CD4-positive, alpha-beta T cell (primary cell): ENCODE measurements at places on chromosomes 3 and 15.
A peak's percentile ranks its signal among the peaks of the same experiment; 100 is the strongest.

GRCh38 chr3:16506884-16507577 is 6.5 kb downstream of the RFTN1 start:
- no peak for DNase-seq

GRCh38 chr15:43330780-43331087 is 361 bp upstream of the LCMT2 start:
- DNase-seq = no peak

GRCh38 chr3:72818092-72818773 is 30.0 kb downstream of the SHQ1 start:
- no peak for DNase-seq

DNA sequence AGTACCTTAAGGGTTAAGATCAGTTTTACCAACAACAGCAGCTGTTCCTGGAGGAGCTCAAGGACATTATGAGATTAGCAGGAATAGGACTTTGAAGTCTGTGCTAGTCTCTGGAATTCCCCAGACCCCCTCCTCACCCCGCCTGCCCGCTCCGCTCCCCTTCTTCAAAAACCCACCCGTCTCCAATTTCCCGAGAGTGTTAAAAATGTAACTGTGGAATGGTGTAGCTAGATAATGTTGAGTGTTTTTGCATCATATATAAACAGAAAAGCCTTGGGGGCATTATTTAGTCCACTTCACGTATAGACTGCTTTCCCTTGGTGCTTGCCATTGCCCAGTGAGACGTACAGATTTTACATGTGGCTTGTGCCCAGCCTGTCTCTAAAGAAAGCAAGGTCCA is 65.0 kb upstream of the SEMA6D start:
- no peak for DNase-seq

DNA sequence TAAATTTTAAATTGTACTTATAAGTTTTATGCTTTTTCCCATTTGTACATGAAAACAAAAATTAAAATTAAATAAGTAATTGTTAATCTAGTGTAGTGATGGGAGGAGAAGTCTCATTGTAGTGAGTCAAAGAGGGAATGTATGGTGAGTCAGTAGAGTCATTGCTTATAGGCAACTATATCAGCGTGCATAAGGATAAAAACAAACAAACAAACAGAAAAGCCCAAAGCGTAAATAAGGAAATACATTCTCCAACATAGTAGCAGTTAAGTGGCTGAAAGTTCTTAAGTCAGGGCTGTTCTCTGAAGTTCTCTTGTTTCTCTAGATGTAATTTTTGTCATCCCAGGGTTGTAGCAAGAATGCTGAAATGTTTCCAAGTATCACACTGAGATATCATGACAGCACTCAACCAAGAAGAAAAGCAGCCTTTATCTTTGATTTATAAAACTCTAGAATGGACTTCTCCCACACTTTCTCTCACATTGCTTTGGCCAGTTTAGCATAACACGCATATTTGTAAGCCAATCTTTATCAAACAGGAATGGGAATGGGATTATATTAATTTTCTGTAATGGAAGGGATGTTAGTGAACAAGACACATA is 184.1 kb upstream of the TP63 start:
- no peak for DNase-seq

DNA sequence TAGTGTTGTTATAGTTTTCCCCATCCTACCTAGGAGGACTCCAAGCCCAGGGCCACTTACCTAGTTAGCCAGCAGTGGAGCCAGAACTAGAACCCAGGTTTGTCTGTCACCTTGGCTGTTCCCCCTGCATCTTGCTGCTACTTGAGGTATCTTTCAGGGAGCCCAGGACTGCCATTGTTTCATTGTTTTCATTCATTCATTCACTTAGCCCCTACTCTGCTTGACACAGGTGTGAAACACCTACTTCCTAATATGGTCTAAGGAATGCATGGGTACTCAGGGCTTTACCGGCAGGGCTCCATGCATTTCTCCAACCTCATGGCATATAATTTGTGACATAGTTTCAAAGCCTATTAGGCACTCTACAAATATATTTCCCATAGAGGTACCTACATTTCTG is 266.6 kb upstream of the TPM1 start:
- DNase-seq = no peak

DNA sequence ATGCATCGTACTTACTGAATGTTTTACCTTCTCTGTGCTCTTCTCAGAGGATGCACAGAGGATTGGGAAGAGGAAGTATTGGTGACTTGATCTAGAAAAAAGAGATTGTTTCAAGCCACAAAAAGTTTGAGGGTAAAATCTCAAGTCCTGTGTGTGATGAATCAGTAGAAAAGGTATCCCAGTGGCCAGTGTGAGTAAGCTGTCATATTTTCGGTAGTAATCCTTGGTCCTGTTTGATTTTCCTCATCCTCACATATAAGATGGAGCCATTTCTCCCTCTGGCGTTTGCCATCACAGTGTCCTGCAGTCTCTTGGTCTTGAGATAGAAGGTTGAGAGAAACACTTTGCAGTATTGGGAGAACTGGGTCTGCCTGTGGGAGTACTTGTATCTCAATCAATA is 166.8 kb downstream of the LPP start:
- DNase-seq = no peak

DNA sequence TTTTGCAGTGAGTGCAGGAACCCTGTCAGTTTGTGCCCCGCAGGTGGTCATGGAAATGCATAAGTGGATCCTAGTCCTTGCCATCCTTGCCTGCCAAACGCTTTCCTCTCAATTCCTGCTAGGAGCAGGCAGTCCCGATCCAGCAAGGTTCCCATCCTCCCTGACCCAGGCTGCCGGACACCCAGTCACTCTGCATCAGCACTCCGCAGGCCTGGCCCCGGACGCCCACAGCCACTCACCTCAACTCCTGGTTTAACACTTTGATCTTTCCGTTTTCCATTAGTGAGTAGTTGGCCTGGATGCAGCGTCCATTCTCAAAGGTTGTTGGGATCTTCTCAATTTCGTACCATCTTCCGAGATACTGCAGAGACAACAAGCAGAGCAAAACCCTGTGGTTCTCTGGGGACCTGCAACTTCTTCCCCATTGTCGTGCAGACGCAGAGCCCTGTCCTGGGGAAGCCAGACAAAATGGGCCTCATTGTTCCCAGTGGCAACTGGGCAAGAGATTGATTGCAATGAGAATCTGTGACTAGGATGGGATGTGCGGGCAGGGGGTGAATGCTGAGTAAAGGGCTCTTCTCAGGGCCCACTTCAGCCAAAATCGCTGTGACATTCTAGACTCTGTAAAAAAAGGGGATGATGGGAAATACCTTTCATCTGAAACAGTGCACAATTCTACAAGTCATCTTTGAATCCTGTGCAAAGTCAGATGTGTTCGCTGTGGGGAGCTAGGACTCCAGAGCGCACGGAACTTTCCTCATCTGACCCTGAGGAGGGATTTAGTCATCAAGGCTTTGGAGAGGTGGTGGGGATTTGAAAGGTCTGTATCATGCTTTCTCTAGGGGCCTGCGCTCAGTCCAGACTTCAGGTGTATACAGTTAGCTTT is 9.9 kb downstream of the APOD start:
- DNase-seq = no peak

DNA sequence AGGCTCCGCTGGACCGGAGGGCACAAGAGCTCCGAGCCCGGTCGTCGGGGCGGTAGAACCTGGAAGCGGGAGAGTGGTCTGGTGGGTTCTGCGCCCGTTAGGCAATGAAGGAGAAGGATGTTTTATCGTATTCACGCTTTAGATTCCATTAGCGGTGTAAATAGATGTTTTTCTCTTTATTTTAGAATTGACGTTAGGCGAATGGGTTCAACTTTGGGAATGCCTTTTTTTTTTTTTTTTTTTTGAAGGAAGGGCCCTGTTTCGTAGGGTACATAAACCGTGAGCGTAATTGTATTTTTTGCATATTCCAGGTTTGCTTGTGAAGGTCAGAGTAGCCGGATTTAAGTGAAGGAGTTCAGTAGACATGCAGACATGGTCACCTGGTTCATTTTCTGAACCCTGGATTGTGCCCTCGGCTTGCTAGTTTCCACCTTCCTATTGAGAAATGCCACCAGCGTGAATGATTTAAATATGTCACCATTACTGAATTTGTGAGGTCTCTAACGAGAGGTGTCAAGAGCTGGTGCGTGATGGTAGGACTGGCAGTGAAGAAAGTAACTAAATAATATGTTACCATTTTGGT is 808 bp downstream of the RBM6 start:
- DNase-seq = no peak

DNA sequence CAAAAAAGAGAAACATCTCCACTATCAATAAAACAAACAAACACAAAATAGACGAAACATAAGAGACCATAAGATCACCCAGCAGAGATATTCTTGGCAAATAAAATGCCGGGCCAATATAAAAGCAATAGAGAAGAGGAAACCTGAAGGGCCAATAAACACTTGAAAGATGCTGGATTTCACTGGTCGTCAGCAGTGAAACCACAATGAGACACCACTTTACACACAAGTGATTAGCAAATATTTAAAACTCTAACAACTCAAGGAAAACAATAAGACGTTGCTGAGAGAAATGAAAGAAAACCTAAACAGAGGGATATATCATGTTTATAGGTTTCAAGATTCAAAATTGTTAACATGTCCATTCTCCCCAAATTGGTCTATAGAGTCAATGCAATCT is 148.5 kb downstream of the WDR76 start:
- DNase-seq = no peak

GRCh38 chr3:139780593-139780992 is 102.8 kb upstream of the NMNAT3 start:
- no peak for DNase-seq

- DNase-seq = no peak
These were observed 311.9 kb downstream of the EDEM1 start for GRCh38 chr3:5499404-5499803.

DNA sequence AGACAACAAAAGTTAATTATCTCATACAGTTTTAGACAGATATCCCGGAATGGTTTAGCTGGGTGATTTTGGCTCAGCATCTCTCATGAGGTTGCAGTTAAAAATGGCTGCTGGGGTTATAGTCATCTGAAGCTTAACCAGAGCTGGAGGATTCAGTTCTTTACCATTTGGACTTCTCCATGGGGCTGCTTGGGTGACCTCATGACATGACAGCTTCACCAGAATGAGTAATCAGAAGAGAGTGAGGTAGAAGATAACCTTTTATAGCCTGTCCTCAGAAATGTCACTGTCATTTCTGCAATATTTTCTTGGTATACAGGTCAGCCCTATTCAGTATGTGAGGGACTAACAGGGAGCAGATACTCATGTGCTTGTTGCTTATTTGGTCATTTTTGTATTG is 30.9 kb downstream of the TFG start:
- no peak for DNase-seq

GRCh38 chr3:2957115-2957514 is 153.1 kb downstream of the IL5RA start:
- DNase-seq = no peak

GRCh38 chr3:175075269-175075668 is 216.1 kb downstream of the NAALADL2 start:
- DNase-seq = no peak

DNA sequence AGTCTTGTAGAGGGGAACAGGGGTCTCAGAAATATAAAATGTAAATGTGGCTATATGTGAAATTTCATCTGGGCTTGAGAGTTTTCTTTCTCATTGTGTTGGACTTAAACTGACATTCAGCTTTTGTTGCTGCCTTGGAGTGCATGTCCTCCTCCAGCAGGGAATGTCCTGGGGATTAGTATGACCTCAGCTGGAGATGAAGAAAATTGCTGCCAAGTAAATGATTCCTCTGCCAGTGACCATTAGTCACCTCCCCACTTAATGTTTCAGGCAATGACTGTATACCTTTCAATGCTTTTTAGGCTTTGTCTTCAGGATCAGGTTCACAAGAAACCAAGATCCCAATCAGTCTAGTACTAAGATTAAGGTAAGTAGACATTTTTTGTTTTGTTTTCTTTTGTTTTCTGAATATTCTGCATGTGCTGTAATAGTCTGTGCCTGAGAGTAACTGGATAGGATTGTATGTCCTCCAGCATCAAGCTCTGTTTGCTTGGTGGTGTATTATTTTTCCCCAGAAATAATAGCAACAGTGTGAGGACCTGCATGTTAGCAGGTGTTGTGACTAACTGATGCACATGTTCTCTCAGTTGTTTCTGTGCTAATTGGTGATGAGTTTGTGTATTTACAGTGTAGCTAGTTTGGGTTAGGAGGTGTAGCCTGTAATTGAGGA is 18.1 kb upstream of the SLC22A13 start:
- DNase-seq = no peak

DNA sequence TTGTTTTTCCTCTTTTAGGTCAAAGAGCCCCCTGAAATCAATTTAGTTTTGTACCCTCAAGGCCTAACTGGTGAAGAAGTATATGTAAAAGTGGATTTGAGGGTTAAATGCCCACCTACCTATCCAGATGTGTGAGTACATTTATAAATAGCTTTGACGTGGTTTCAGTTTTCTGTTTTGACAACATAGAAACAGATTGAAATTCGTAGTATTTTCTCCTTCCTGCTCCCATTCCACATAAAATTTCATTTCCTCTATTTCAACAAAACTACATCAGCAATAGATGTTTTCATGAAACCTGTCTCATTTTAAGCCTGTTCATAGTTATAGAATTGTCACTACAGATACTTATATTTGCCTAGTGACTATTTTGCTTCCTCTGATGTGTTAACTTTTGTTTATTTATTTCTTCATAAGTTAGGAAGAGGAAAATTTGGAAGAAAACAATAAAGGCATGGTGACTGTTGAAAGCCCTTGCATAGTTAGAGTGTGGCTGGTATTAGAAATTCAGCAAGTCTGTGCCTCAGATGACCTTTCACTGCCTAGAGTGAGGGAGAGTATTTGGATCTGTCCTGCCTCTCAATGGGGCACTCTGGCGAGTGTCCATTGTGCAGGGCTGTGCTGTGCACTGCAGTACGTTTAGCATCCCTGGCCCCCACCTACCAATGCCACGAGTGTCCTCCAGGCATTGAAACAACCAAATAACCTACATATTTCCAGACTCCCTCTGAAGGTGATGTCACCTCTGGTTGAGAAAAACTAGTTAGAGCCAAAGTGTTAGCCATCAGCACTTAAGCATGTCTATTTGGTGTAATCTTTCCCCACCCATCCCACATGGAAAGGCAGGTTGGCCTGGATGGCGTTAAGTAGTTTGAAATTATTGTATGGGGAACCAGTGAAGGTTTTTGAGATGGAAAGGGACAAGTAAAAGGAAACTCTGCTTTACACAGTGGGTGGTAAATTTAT is 5.9 kb downstream of the EIF2AK4 start:
- DNase-seq = no peak

DNA sequence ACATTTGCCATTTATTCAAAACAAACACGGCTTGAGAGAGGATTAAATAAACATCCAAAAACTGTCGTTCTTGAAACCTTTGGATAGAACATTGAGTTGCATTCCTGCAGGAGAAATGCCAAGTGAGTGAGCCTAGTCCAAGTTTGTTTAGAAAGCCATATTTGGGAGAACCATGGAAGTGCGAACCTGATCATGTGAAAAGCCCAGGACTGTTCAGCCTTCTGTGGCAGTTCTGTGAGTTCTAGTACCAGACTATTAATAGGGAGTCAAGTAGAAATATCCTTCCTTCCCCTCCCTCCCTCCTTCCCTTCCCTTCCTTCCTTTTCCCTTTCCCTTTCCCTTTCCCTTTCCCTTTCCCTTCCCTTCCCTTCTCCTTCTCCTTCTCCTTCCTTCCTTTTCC is 470.4 kb downstream of the LPP start:
- no peak for DNase-seq

GRCh38 chr3:198080521-198081384 is 120.7 kb downstream of the LMLN start:
- peak; percentile 65 for DNase-seq

- DNase-seq = no peak
These were observed 600.9 kb upstream of the ROBO2 start for GRCh38 chr3:76438971-76439370.
